CD4-positive, alpha-beta T cell treated with Interleukin-12 subunit alpha and Interleukin-12 subunit beta, for 1 hour (primary cell): ENCODE measurements at places on chromosomes 1 and 21.

DNA sequence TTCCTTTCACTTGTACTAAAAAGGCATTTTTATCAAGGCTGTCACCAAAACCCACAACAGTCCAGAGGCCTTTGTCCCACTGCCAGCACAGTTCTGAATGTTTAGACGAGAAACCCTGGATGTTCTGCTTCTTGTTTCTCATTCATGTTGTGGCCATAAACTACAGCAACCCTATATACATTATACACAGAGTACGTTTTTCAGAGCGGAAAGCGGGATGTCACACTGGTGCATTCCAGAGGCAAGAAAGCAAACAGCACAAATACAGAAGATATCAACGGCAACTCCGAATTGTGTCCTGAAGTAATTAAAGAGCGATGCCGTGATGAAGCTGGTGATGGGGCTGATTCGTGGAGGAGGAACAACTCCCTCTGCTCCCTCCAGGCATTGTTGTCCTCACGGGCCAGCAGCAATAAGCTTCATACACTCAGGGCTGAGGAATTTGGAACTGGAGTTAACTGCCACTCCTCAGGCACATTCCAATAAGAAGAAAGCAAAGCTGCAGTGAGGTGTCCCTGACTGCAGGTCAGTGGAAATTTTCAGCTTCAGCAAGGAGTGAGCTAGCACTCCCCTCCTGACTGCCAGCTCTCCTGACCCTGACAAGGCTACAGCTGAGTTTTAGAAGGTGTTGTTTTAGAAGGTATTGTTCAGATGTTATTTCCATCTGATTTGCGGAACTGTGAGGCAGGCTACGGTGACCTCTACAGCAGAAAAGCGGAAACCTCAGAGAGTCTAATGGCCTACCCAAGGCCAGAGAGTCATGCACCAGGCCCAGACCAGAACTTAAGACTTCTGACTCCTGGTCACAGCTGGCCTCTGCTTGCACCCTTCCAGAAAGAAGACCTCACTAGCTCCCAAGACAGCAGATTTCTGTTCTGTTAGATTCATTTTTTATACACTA, 149.0 kb downstream of the TGFBR3 start:
- DNase-seq: no peak

DNA sequence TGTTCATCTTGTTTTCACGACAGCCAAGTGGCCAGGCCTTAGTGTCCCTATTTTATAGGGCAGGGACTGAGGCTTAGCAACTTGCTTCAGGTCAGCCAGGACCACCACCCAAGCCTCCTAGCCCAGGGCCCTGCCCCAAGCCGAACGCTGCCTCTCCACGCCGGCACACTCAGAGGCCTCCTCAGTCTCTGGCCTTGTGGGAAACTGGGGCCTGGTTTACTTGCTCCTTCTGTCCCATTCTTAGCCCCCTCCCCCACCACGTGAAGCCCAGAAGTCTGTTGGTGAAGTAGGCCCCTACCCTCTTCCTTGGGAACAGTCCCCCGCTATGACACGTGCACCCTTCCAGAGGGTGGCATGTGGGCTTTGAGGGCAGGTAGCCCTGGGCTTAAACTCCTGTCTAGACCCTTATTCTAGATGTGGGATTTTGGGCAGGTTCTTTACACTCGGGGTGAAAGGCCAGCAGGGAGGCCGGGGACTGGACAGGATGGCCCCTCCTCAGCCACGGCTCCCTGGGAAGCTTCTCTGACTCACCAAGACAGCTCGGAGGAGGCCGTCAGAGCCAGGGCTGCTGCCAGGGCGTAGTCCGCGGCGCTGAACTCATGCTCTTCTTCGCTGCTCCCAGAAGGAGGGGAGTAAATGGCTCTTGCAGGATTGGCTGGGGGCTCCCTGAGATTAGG, 4.3 kb downstream of the MYOM3 start:
- no peak for DNase-seq

GRCh38 chr1:64677532-64677931, 67.3 kb upstream of the RAVER2 start:
- no peak for DNase-seq

DNA sequence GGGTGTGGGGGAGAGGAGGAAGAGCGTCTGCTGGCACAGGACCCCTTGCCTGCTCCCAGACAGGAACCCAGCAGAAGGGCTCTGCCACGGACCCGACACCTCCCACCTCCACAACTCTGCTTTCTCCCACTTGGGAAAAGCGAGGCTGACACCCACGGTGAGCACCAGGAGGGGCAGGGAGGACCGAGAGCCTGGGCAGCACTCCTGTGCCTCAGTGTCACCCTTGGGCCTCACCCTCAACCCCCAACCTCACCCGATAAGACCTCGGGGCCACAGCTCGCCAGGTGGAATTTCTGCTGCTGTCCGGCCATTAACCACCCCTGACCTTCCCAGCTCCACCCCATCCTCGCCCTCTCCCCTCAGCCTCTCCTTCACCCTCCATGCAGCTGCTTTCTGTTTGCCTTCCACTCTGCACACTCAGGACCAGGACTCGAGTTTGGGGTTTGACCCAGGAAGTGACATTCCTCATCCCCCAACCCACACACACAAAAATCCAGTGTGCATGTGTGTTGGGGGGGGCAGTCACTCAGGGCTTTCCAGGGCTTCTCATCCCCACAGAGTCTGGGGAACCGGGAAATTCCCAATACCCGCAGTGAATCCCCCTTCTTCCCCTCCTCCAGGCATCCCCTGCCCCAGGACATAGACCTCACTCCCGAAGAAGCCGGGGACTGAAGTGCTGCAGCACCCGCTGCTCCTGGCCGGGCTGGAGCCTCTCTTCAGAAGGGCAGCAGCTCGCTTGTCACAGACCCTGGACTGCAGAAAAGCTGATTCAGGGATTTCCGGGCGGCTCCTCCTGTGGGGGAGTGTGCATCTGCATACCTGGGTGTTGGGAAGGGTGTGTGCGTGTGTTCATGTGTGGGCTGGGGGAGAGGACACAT, 65.8 kb downstream of the SYT2 start:
- DNase-seq: no peak

DNA sequence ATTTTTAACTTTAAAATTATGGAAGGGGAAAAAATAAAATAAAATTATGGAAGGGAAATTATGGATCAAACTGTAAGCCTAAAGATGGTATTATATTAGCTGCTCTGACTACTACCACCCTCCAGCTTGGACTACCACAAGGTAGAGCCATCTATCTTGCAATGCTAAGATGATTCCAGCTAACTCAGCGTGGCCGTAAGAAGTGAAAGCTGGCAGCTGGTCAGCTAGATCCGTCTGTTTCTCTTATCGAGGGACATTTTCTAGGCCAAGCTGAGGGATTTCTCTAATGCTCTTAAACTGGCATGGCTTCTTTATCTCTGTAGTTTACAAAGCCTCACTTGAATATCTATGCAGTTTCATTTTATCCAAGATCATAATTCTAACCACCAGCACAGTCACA, 31.5 kb downstream of the LYST start:
- DNase-seq: no peak

DNA sequence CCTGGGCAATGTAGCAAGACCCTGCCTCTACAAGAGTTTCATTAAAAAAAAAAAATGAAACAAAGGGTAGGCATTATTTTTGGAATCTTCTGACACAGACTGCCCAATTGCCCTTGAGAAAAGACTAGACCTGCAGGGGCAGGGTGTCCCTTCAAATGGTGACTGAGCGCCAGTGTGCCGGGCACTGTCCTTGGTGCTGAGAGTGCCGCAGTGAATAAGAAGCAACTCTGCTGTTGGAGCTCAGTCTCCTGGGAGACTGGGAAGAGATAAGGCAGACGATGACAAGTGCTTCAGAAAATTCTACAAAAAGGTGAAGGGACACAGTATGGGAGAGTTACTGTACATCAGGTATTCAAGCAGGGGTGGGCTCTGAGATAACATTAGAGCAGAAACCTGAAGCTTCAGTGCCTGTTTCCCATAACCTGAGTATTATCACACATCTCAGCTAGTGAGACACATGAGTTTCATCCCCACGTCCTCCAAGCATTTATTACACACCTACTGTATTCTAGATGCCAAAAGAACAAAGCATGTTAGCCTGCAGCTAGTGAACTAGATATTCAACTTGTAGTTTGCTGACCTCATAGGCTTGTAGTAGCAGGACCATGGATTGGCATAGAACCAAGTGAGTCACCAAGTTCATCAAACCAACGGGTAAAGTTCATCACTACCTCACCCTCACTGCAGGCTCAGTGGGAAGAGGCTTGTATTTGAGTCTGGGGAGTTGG, 18.4 kb upstream of the RPL11 start:
- no peak for DNase-seq

DNA sequence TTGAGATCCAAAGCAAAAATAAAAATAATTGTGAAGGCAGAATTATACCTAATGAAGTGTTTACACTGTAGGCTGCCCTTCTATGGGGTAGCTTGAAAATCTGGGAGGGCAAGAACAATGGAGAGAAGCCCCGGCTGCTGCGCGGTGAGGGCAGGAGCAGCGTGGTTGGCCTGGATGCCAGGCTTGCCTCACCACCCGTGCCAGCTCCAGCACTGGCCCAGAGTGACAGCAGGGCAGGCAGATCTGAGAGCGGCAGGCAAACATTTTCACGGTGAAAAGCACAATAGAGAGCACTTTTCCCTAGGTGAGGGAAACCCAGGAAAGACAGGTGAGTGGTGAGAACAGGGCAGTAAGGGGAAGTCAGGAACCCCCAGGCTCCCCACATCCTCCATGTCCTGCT, 1.4 kb downstream of the PROK1 start:
- DNase-seq: no peak

DNA sequence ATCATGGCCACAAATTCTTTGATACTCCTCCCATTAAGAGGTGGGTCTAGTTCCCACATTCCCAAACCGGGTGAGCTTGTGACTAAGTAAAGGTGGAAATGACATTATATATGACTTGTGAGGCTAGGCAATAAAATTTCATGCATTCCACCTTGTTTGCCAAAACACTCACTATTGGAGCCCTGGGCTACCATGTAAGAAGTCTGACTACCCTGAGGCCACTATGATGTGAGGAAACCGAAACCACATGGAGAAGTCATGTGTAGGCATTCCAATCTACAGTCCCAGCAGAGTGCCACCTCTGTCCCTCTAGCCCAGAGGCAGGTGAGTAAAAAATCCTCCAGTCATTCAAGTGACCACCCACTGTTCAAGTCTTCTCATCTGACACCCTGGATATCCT, 17.9 kb upstream of the SMG7 start:
- DNase-seq: no peak

DNA sequence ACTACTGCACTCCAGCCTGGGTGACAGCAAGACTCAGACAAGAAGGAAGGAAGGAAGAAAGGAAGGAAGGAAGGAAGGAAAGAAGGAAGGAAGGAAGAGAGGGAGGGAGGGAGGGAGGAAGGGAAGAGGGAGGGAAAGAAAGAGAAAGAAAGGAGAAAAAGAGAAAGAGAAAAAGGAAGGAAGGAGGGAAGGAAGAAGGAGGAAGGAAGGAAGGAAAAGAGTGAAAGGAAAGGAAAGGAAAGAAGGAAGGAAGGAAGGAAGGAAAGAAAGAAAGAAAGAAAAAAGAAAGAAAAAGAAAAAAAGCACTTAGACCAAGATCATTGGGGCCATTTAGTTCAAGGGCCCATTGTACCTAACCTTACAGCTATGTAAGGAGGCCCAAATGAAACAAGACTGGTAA, 42.3 kb downstream of the PAFAH2 start:
- DNase-seq: no peak

GRCh38 chr1:117842408-117843170, 86.8 kb downstream of the GDAP2 start:
- DNase-seq: no peak

DNA sequence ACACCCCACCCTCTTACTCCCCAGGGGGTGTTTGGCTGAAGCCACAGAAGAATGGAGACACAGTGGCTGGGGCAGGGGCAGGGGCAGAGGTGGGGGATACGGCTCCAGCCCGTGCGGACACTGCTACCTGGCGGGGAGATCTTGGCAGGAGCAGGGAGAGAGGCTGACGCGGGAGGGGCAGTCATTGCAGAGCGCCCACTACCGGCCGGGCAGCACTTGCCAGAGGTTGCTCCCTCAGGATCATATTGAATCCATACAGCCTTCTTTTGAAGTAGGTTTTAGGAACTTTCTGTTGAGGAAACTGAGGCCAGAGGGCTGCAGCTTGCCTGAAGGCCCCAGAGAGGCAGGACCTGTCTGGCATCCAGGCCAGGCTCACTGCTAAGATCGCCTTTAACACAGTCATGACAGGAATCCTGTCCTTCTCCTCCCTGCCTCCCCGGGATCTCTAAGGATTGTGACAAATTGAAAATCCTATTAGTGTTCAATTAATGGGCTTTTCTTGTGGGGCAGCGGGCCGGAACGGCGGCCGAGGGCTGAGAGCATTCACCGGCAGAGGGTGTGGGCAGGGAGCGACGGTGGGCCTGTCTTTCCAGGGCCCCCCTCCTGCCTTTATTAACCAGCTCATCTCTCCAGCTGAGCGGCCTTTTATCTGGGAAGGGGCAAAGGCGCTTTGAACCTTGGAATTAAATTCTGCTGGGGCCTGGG, 65.5 kb upstream of the WNT4 start:
- DNase-seq: no peak

- no peak for DNase-seq
Measured at GRCh38 chr1:12097321-12097720, 34.2 kb downstream of the TNFRSF8 start.

- DNase-seq: no peak
Measured at GRCh38 chr1:178518894-178519293, 6.0 kb downstream of the TEX35 start.

GRCh38 chr1:226960944-226961765, 21.1 kb downstream of the COQ8A start:
- DNase-seq: no peak

DNA sequence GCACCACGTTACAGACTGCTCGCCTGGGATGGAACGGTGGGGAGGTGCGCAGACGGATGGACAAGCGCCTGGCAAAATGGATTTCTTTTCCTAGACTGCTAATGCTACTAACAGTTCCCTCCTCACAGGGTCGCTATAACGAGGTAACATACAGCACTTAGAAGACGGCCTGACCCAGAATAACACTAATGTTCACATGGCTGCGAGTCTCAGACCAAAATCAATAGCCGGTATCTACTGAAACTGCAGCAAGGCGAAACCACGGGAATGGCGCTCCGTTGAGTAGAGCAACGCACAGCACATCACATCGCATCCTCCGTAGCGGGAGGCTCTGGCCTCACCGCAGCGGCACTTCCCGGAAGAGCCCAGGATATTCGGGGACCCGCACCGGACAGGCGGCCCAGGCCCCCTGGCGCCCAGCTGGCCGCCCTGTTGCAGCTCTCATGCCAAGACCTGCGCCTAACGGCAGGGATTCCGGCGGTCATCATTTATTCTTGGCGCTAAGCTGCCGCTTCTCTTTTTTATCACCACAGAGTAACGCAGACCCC, 46.6 kb downstream of the VPS26C start:
- peak; percentile 37 for DNase-seq

GRCh38 chr1:61463220-61463619, 261.7 kb downstream of the TM2D1 start:
- no peak for DNase-seq

GRCh38 chr1:77031106-77031662, 163.9 kb downstream of the ST6GALNAC5 start:
- DNase-seq: no peak

GRCh38 chr1:225891229-225891972, 2.5 kb upstream of the LEFTY1 start:
- no peak for DNase-seq
